ENCODE measurements at places on chromosomes 4 and X. TPM values are rescaled to one million over a fixed set of nuclear protein-coding genes. Genes with fewer than 3 reads are reported as not detected.

FMR1NB gene
- total RNA-seq = not detected

ATP5ME gene
- total RNA-seq = 210 TPM

MAGEB2 gene
- total RNA-seq = not detected

CT47B1 gene
- total RNA-seq = not detected

FIP1L1 gene
- 96.3 TPM for total RNA-seq

CENPVL2 gene
- not detected for total RNA-seq

AKAP14 gene
- not detected for total RNA-seq

TNIP3 gene
- total RNA-seq = 3.7 TPM

C4orf51 gene
- not detected for total RNA-seq

TXK gene
- total RNA-seq = 18.2 TPM

ZCCHC4 gene
- 12.3 TPM for total RNA-seq

- DNase-seq = no peak
Measured at GRCh38 chr4:97548943-97549583, 594.2 kb downstream of the STPG2 start.

DNA sequence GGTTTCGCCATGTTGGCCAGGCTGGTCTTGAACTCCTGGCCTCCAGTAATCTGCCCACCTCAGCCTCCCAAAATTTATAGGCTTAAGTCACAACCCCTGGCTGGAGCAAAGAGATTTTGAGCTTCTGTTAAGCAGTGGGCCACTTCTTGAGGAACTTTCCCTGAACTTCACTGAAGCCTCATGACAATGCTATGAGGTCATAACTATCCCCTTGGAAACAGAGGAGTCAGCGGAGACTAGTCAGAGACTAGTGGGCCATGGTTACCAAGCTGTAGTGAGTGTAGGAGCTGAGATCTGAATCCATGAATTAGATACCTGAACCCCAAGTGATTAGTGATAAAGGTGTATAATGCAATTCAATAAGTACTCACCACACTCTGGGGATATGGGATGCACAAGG, 145.1 kb upstream of the MSX1 start:
- no peak for DNase-seq

DNA sequence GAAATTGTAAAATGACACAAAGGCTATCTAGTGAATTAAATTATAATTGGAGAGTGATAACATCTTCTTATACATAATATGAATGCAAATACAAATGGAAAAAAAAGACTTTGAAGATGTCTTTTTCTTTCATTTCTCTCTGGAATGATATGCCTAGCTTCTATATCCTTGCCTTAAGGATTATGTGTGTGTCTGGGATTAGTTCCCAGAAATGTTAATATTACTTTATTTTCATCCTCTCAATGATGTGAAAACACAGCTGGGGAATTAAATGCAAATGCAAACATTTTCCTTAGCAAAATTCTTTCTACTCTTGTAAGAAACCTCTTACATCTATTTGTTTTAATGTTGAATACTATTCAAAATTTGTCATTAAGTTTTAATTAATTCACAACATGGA, 441.9 kb downstream of the FSTL5 start:
- DNase-seq = no peak

- DNase-seq = no peak
Measured at GRCh38 chr4:188037003-188037713, 41.6 kb downstream of the ZFP42 start.

DNA sequence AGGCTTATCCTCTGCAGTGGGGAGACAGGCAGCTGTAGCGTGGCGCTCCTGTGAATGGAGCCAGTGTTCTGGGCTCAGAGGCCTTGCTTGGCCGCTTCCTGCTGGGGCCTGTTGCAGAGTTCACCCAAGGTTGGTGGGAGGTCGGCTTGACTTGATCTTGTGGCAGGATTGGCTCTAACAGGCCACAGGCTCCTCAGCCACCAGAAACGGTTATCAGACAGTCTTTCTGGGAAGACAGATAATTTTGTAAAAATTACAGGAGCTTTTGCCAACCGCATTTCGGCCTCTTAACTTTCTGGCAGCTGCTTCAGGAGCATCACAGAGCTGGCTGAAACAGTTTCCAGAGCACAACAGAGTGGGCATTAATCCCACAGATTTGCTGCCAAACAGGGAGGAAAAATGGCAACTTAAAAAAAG, 66.4 kb downstream of the DIPK2B start:
- no peak for DNase-seq

DNA sequence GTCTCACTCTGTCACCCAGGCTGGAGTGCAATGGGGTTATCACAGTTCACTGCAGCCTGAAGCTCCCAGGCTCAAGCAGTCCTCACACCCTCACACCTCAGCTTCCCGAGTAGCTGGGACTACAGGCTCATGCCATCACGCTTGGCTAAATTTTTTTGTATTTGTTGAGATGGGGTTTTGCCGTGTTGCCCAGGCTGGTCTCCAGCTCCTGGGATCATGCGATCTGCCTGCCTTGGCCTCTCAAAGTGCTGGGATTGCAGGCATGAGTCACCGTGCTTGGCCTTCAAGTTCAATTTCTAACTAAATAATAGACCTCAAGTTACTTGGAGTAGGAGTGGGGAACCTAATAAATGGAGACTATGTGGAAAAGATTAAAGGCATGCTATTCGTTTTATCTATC, 48.9 kb downstream of the MND1 start:
- no peak for DNase-seq

DNA sequence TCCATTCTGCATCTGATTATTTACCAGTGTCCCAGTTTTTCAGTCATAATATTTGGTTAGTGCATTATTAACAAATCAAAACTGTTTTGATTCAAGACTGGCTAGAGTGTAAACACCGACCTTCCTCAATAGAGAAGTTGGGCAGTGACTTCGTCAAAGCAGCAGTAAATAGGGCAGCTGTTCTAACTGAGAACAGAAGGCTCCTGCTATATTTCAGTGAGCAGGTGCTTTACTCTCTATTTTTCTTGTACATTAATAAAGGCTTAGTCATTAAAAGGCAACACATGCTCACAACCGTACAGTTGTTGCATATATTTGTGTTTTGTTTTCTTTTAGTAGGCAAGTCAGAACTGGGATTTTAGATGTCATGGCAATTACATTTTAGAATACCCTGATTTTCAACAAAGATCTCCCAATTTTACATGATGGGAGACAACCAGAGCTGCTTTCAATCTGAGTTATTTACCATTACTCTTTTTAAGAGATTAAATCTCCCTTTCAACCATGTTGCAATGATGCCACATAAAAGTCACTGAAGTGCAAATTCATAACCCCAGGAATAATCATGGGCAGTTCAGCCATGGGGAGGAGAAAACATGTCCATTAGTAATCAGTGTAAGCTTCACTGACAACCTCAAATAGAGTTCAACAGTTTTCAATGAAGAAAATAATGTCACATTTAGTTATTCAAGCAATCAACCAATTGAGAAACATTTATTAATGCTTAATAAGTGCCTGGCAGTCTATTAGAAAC, 233.3 kb downstream of the NDST4 start:
- no peak for DNase-seq

DNA sequence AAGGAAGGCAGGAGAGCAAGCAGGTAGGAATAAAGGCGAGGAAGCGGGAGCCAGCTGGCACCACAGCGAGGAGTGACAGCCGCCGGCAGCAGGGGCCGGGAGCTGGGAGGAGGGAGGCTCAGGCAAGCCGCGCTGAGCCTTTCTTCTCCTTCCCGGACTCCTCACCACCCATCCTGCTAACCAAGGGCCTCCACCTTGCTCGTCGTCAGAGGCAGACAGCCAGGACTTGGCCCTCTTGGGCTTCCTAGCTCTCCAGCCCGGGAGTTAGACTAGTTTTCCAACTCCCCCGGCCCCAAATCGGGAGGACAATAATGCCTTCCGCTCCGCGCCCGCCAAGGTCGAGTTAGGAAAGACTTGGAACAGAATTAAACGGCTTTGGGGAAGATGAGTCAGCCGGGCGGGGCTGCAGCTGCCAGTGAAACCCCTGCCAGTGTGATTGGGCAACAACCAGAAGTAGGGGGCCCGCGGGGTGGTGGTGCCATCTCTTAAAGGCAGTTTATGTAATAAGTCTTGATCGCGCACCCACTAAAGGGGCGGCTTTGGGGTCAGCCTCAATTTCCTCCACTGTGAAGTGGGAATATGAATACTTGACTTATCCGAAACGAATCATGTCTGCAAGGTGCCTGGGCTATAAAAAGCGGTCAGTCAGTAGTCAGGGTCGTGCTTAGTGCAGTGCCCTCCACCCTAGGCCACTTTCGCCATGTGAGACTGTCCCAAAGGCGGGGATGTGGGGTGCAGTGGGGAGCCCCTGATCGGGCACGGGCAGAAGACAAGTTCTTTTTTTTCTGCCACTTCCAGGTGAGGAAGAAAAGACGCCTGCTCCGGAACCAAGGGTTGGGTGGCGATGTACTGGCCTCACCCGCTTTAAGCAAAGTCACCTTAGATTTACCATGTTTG, 6.7 kb upstream of the HSD17B10 start:
- peak; percentile 59 for DNase-seq

GRCh38 chr4:17531538-17532285, 16.7 kb downstream of the CLRN2 start:
- DNase-seq = no peak

DNA sequence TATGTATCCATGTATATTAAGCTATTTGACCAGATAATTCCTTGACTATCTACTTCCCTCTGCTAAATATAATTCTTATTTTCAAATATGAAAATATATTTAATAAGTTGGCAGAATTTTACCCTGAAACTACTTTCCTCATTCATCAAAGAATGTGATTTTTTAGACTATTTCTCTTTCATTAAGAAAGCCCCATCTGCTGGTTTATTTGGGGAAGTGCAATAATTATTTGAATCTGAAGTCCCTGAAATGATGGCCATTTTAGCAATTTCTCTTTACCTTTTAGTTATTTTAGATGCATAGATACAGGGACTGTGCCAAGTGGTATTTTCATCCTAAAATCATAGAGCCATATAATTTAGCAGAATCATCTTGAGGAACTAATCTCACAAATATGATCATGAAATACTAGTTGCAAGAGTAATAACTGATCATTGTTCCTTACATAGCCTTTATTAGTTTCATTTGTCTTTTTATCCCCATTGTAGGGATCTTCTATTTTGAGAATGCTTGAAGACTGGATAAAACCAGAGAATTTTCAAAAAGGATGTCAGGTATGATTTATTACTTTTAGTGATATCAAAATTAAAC, 39.0 kb downstream of the ENPEP start:
- no peak for DNase-seq

DNA sequence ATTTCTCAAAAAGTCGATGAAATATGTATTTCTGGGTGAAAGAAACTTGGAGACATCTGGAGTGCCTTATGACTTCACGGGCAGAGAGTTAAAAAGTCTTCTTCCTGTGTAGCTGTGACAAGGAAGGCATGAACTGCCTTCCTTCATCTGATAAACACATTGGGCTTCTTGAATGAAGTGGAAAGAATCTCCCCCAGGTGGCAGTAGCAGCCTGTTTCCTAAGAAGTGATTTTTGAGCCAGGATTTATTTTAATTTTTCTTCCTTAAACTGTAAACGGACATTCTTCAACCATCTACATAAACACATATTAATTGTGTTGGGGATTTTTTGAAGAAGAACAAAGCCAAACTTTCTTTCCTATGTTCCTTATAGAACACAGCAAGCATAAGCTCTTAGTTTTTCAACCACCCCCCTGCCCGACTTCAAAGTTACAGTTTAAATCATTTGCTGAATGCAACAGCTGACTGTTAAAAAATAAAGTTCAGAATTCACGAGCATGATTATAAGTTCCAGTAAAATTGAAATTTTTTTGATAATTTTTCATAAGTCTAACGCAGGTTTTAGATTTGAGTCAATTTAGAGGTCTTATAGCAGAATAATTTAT, 980 bp upstream of the GIMD1 start:
- DNase-seq = peak; percentile 40

- DNase-seq = no peak
Measured at GRCh38 chr4:76898949-76899645, 1.2 kb upstream of the SOWAHB start.

- DNase-seq = no peak
Measured at GRCh38 chr4:4590546-4590945, 48.7 kb upstream of the STX18 start.

GRCh38 chr4:160685729-160686128, 1478.1 kb downstream of the FSTL5 start:
- DNase-seq = no peak

DNA sequence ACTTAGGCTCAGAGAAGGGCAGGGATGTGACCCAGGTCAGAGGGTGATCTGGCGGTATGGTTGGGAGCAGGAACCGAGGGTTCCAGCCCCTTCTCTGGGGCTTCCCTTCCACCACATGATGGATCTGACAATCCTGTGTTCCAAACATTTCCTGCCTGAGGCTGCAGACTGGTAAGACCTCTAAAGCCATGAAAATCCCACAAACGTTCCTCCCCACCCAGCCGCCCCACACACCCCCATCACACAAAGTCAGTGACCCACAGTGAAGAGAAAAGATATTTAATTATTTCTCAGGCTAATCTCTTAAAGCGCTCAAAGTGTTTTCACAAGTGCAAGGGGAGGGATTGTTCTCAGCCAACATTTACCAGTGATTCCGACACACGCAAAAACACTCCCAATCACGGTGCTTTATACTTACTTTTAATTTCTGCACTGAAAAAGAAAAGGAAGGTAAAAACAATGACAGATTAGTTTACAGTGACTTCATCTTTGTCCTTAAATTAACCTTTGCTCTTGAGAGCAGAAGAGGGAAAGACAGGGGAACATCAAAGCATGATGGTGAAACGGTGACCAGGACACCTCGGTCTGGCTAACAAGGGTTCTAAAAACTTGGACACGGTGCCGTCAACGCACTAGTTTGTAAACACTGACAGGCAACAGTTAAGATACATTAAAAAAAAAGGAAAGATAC, 42.4 kb downstream of the WDR1 start:
- no peak for DNase-seq

DNA sequence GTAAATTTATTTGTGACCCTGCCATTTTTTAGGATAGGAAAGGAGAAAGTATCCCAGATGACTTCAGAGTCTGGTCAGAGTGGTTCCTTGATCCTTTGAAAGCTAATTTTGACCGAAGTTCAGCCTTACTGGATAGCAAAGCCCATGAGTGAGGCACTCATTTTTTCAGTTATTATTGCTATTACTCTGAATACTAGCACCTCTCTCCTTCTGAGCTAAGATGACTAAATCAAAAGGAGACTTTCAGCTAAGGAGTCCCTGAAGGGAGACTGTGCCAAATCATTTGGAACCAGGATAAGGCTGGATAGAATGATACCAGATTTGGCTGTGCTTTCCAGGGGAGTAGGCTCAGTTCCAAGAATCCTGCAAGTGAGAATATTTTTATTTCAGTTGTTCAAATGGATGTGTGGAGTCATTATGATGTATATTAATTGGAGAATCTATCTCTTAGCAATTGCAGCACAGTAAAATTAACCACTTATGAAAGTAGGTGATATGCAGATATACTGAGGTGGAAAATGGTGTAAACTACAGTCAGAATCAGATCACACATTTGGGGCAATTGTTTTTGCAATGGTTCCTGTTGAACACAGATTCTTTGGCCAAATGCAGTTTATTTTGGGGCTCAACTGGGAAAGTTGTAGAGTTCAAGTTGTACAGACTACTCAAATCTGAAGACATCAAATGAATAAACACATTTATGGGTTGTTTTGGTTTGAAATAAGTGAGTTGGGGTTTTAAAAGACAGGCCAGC, 1.2 kb downstream of the P2RY10 start:
- no peak for DNase-seq

- no peak for DNase-seq
Measured at GRCh38 chrX:145990051-145990450, 172.4 kb downstream of the SLITRK2 start.

GRCh38 chrX:150477371-150477770, 91.0 kb upstream of the MTM1 start:
- DNase-seq = no peak

- DNase-seq = no peak
Measured at GRCh38 chrX:121093011-121093410, 45.6 kb downstream of the GLUD2 start.

All from activated CD4-positive, alpha-beta T cell treated with anti-CD3 and anti-CD28 coated beads for 36 hours (primary cell).